ENCODE measurements at places on chromosomes 12 and 14.

GRCh38 chr14:93309427-93309966 is 23.3 kb downstream of the BTBD7 start:
- DNase-seq: no peak

GRCh38 chr14:33810308-33810707 is 140.6 kb downstream of the EGLN3 start:
- no peak for DNase-seq

DNA sequence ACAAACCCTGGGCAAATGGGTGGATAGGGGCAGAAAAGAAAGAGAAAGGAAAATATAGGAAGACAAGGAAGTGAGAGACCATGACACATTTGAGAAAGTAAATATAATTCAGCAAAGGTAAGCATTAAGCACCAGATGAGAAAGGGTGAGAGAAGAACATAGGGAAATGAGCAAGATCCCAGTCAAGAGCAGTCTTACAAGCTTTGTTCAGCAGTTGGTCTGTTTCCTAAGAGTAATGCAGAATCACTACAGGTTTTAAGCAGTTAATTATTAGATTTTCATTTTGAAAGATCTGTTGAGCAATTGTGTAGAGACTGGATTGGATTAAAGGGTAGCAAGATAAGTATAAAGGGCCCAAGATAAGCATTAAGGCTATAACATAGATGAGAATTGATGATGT is 146.3 kb downstream of the PLCZ1 start:
- DNase-seq: no peak

DNA sequence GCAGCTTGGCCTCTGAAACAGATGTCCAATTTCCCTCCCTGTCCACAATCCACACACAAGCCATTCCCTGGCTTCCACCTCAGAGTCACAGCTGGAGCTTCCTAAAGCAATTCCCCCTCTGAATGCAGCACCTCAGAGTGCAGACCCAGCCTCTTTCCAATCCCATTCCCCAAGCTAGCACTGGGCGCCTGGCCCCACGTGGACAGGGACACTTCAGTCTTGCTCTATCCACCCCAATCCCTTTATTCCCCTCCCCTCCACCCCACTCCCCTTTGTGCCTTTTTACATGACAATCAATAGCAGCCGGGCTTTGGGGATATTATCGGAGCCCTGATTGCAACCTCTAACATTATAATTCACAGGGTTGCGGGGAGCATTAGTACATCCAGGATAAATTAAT is 292.6 kb downstream of the TTC8 start:
- no peak for DNase-seq

- no peak for DNase-seq
Observed at GRCh38 chr14:32049361-32050088, 27.6 kb upstream of the ARHGAP5 start.

GRCh38 chr12:118611770-118612169 is 235.4 kb downstream of the SUDS3 start:
- DNase-seq: no peak

- no peak for DNase-seq
Observed at GRCh38 chr14:38217553-38217952, 9.8 kb downstream of the SSTR1 start.

- DNase-seq: no peak
Observed at GRCh38 chr14:56543436-56543835, 36.2 kb upstream of the TMEM260 start.

- DNase-seq: no peak
Observed at GRCh38 chr14:20177433-20177974, 13.2 kb upstream of the OR11G2 start.

DNA sequence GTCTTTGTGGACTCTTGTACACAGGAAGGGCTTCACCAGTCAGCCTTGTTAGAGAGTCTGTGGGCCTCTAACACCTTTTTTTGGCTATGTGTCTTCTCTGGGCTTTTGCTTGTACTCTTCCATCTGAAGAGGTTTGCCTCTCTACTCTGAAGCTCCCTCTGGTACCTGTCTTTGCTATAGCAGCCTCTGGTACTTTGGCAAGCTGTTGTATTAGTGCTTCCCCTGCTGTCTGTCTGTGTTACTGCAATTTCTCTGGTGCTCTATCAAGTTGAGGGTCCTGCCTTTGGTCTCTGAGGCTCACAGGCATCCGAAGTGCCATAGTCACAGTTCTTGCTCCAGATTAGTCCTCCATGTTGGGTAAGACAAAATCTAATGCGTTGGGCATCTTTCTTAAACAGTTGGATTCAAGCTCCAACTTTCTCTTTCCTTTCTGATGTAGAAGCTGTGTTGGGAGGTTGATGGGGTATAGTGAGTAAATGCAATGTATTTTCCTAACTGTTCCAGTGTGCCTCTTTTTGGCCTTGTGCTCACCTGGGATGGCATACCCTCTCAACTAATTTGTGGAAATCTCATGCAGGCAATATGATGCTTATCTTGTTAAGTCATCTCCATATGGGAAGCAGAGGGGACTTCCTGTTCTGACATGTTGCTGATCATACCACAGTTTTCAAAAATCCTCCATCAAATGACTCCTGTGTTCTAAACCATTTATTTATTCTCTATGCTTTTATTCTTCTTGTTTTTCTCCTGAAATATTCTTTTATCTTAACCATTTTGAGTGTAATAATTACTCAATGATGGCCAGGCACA is 88.8 kb downstream of the ATF7IP start:
- no peak for DNase-seq

DNA sequence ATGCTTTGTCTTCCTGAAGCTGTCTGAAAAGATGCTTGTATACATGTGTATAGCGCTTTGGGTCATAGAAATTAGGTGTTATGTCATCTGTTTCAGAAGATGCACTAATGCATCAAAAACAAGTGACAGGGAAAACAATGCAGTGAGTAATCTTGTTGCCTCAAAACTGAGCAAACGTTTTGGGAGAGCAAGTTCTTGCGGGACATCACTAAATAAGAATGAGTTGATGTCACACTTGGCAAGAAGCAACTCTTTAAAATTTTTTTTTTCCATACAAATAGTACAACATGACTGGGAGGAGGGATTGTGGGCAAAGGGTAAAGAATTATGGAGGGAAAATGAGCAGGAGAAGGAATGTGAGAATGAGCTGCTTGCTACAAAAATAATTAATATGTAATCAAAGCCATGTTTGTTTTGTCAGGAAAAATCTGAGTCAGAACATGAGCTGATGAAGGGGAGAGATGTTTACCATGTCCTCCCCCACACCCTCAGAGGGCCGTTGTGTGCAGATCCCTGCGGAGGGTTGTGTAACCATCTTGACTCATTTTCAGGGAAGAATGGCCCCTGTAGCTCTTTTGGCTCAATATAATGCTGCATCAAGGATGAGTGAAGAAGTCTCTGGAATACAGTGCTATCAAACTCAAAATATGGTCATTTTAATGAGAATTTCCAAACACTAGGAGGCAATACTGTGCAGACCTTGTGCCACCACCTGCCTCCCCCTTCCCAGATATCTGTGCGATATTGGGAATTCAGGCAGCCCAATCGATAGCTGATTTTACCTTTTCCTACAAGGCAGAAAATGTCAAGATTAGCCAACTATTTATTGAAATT is 41.4 kb downstream of the BORCS5 start:
- DNase-seq: no peak

GRCh38 chr12:115013236-115013981 is 329.4 kb upstream of the TBX3 start:
- no peak for DNase-seq

DNA sequence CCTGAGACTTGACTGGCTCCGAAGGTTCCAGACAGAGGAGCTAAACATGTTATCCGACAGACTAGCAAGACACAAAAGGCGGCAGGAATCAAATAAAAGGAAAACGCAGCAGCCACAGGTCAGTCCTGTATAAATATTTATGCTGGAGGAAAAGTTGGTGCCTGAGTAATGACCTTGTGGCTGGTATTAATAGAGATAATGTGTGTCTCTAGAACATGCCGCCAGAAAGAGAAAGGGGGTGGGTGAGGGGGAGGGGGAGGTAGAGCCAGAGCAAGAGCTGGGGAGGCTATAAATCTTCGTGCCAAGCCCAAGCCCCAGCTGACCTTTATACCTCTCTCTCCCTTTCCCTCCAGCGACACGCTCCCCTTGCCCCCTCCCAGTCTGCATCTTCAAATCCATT is 590.4 kb downstream of the MED13L start:
- DNase-seq: no peak

DNA sequence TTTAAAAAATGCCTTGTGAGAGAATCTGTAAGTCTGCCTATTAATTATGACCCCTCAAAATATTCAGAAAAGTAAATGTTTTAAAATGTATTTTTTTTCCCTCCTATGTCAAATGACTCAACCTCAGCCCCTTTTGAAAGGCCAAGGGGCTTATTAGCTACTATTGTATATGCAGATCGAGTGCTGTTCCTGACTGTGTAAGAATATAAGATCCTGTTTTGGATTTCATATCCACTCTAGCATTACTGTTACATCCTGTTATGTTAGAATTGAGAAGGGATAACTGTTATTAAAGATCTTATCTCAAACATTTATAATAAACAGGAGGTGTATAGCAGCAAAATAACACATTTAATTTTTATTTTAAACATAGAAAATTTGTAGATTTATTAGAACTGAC is 46.6 kb upstream of the TPH2 start:
- DNase-seq: no peak

DNA sequence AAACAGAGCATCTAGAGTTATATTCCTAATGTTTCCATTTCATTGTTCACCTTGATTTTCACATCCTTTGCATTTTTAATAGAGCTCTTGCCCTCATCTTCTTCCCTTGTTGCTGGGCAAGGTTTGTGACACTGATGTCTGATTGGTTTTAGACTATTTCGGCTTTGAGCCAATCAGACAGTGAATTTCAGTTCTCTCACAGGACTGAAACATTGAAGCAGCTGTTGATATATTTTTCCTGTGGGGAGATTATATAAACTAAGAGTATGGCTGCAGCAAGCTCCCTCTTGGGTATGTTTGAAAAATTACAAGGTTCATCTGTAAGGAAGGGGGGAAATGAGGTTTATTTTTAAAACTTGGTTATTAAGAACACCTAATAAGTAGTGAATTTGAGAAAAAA is 51.2 kb downstream of the ATF7IP start:
- no peak for DNase-seq

- no peak for DNase-seq
Observed at GRCh38 chr12:96457191-96457930, 32.0 kb upstream of the CFAP54 start.

DNA sequence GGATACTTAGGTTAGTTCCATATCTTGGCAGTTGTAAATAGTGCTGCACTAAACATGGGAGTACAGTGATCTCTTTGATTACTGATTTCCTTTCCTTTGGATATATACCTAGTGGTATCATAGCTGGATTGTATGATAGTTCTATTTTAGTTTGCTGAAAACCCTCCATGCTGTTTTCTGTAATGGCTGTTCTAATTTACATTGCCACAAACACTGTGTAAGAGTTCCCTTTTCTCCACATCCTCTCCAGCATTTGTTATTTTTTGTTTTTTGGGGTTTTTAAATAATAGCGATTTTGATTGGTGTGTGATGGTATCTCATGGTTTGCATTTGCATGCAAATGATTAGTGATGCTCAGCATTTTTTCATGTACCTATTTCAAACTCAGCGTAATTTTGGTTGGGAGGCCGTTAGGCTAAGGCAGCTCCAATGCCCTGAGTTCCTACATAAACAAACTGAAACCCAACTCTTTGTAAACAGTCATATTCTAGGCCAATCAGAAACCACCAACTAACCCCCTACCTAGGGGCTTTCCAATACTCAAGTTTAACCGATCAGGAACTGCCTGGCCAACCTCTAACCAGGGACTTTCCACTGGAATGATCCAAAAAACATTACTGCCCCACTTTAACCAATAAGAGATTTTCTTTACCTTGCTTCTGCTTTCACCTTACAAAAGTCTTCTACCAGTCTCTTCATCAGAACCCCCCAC is 171.6 kb downstream of the FBXL14 start:
- DNase-seq: no peak

- DNase-seq: peak; percentile 35
Observed at GRCh38 chr12:71415336-71416231, 24.0 kb upstream of the LGR5 start.

GRCh38 chr12:9718968-9719367 is 13.9 kb downstream of the CLECL1 start:
- DNase-seq: no peak

DNA sequence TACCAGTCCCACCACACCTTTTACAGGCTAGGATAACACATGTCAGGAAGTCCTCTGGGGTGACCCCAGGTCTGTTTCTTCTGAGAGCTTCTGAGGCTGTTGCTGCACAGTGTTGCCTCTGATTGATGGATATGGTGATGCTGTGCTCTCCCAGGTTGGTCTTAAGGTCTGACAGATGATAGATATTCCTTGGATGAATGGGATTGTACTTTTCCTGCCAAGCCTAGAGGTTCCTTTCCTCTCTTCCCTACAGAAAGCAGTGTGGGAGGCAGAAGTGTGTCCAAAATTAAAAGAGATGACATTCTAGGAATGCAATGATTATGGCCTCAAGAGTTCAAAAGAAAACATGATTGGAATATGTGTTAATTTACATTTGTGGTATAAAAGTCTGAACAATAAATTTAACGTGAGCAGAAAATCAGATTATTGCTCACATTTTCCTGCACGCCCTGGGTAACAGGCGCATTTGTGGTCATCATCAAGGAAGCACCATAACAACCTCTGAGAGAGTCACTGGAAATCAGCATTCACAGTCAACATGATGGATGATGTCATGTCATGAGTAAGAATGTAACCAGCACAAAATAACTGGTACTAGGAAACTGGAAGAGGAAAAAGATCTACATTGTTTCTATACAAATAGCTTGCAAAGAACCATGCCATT is 73.7 kb downstream of the BBS10 start:
- DNase-seq: no peak

DNA sequence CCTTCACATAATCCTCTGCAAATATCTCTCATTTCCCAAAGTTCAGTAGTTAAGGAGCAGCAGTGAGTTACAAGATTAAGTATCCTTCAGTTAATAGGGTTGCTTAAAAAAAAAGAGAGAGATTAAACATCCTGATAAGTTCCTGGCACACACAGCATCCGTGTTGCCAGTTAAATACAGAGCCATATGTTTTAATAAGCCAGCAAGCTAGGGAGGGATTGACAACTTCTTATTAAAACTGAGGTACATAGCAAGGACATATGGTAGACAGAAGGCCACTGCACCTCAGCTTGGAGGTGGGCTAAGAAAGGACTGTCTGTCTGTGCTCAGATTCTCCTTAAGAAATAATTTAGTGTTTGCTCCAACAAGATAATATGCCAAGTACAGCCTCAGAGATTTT is 9.6 kb upstream of the TMEM30B start:
- DNase-seq: no peak

GRCh38 chr14:49893309-49894213 is 679 bp downstream of the ARF6 start:
- DNase-seq: peak; percentile 39

GRCh38 chr12:65929641-65930040 is 105.4 kb downstream of the HMGA2 start:
- DNase-seq: no peak

- no peak for DNase-seq
Observed at GRCh38 chr12:90234472-90234871, 525.8 kb upstream of the ATP2B1 start.

DNA sequence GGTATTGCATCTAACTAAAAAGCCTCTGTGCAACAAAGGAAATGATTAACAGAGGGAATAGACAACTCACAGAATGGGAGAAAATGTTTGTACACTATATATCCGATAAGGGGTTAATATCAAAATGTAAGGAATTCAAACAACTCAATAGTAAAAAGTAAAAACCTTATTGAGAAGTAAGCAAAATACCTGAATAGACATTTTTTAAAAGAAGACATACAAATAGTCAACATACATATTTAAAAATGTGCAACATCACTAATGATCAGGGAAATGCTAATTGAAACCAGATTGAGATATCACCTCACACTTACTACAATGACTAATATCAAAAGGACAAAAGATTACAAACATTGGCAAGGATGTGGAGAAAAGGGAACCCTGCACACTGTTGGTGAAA is 31.9 kb upstream of the LGR5 start:
- no peak for DNase-seq

- DNase-seq: no peak
Observed at GRCh38 chr12:119673634-119674033, 5.7 kb downstream of the PRKAB1 start.

Measured in NCI-H1930 (cell line).